ENCODE measurements at places on chromosomes 13 and 19.

DNA sequence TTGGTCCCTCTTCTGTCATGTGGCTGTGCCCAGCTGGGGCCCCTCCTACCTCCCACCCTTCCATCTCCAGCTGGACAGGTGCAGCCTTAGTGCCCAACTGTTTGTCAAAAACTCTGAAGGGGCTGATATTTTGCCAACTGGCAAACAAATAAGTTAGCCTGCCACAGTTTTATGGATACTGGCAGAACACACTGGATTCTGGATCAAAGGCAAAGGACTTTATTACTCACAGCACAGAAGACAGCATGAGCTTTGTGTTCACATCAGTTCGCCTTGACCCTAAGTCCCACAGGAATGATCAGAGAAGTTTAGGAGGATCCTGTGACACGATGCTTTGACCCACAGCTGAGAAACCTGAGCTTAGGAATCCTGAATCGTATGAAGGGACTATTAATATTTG lies 16.4 kb downstream of the KLK2 start:
- no peak for DNase-seq

DNA sequence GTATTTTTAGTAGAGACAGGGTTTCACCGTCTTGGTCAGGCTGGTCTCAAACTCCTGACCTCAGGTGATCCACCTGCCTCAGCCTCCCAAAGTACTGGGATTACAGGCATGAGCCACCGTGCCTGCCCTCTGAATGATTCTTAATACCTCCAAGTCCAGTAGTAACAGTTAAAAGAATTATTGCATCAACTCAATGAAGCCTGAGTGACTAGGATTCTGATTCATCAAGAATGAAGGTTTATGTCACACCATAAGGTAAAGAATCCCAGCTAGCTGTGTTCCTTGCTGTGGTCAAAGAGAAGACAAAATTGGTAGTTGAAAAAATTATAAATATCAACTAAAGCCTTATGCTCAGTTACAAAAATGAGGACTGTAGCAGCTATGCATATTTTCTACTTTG lies 81.2 kb upstream of the ABCC4 start:
- DNase-seq, result no peak

DNA sequence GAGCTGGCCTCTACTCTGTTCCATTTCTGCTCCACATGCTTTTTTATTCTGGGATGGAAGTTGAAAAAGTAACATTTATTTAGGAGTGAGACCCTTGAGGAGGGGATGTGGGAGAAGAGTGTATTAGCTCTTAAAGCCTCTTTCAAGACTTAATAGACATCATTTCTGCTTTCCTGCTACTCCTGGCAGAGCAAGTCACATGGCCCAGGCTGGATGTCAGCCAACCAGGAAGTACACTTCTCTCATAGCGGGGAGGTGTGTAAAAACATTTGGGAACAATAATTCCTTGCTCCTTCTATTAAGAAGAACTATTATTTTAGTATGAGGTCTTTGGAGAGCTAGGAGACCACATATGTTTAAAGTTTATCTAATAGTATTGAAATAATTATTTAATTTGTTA lies 40.6 kb upstream of the FAM216B start:
- peak; percentile 36 for DNase-seq

GRCh38 chr19:17136617-17137016 lies 61.0 kb downstream of the MYO9B start:
- DNase-seq, result no peak

- DNase-seq, result no peak
Observed at GRCh38 chr13:98834254-98834960, 81.9 kb upstream of the SLC15A1 start.

DNA sequence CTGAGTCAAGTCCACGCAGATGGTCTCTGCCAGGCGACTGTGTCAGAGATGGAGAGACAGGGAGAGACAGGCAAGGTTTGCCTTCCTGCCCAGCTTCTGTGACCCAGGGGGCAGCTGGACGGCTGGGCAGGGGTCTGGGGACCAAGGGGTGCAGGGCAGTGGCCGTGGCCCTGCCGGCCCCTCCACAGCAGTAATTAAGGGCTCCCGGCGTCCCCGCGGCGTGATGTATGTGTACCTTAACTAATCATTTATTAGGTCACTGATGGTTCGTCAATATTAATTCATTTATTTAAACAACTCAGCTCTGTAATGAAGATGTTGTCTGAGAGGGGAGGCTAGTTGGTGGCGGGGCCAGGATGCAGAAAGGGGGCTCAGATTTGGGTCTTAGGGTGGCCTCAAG lies 28.6 kb upstream of the TCF3 start:
- no peak for DNase-seq

- no peak for DNase-seq
Observed at GRCh38 chr13:26133286-26133685, 81.5 kb upstream of the SHISA2 start.

- DNase-seq, result no peak
Observed at GRCh38 chr13:103517768-103518102, 451.5 kb upstream of the SLC10A2 start.

GRCh38 chr19:33295621-33296487 lies 6.5 kb downstream of the CEBPA start:
- DNase-seq, result no peak
